Keratinocyte (primary cell): ENCODE measurements at places on chromosomes 2 and 18. TPM values are rescaled to one million over a fixed set of nuclear protein-coding genes. Genes with fewer than 3 reads are reported as not detected.

- no peak for DNase-seq
Measured at GRCh38 chr2:187188783-187189631, 259.0 kb downstream of the CALCRL start.

GRCh38 chr2:178088774-178089270 lies 16.2 kb upstream of the PDE11A start:
- DNase-seq: no peak

DNA sequence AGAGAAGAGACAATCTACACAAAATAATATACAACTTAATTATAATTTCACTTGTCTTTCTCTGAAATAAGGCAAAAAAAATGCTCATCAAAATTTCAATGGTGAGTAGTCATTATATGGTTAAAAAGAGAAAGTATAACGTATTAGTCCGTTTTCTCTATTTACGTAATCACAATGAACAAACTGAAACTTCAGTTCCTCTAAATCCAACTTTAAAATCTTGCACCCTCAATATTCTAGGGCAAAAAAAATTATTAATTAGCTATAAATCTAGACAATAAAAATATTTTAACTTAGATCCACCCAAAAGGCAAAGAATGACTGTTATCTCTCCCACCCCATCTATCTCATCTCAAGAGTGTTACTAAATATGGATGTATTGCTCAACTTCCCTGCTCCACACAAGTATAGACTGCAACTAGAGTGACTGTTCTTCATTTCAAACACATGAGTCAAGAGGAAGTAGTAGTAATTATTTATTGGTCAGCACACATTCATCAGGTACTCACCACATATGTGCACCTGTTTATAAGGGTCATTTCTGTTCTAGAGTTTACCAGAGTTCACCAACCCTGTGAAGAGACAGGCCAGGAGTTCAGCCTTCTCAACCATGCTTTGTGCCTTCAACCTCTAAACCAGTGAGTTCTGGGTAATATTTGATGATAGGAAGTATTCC lies 36.4 kb downstream of the STK39 start:
- peak; percentile 82 for DNase-seq

DNA sequence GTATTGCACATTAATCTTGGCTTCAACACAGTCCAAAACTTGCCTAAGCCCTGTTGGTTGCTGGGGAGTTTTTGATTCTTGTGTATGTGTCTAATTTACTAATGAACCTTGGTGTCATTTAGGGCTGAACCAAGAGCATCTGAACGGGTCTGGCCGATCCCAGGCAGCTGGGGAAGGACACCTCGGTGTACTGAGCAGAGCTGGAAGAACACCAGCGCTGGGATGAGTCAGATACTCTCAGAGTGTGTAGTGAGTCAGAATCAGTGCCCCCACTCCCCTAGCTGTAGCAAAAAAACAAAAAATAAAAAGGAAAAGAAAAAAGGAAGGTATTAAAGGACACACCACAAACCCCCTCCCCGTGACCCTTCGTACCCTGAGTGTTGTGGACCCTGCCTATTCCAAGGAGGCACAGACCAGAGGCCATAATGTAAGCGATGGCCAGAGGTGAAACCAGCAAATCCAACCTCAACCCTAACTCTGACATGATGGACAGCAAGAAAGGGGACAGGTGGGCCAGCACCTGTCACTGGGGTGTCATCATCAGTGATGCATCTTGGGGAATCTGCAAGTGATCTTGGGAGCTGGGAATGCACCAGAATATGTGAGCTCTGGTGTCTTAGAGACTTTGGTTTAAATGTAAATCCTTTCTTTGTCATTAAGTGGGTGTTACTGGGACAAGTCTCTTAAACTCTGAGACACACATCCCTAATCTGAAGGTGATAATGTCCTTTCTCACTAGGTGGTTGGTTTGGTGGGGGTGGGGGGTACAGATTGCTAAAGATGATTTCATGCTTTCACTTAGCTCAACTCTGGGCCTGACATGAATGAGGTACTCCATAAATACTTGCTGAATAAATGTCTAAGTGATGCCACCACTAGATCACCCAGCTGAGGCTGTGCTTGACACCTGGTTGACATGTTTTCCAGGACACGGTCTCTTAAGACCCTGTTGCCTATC lies 34.2 kb upstream of the NCOA1 start:
- DNase-seq: no peak

ABCB11 gene
- 0.03 TPM in 2 of 3 replicates, not detected in the other for polyA plus RNA-seq

GRCh38 chr18:38933322-38933721 lies 1367.7 kb upstream of the CELF4 start:
- no peak for DNase-seq

ELOA2 gene
- not detected in 3 replicates for polyA plus RNA-seq

C1QL2 gene
- not detected in 3 replicates for polyA plus RNA-seq

- no peak for DNase-seq
Measured at GRCh38 chr2:234913208-234913626, 38.6 kb upstream of the SH3BP4 start.

LIMS3 gene
- 0.05 TPM in 1 of 3 replicates, not detected in the others for polyA plus RNA-seq

GRCh38 chr18:78777992-78778391 lies 201.6 kb upstream of the SALL3 start:
- no peak for DNase-seq

- no peak for DNase-seq
Measured at GRCh38 chr2:199100326-199101110, 357.2 kb downstream of the SATB2 start.

SFTPB gene
- polyA plus RNA-seq: not detected in 3 replicates

MARCHF4 gene
- 2.4 to 9.2 TPM (median 5.3 TPM) in 3 replicates for polyA plus RNA-seq

DNA sequence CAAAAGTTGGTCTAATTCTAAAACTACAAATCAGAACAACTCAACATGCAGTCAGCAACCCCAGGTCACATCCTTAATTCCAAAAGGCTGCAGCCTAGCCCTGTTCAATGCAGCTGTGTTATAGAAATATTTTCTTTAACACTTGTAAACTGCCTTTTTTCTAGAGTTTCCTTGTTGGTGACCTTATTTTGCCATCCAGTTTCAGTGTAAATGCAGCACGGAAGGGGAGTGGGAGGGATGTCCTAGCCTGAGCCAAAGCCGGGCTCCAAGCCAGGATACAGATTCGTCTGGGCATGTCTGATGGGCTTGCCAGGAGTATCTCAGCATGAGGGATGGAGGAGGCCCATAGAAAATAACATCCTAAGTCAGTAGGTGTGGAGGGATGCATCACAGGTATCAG lies 17.7 kb upstream of the SP3 start:
- no peak for DNase-seq

AQP12A gene
- polyA plus RNA-seq: not detected in 3 replicates

GRCh38 chr2:42495611-42496010 lies 1.8 kb upstream of the KCNG3 start:
- DNase-seq: no peak

GRCh38 chr2:196503398-196503797 lies 136.1 kb upstream of the CCDC150 start:
- no peak for DNase-seq

DNA sequence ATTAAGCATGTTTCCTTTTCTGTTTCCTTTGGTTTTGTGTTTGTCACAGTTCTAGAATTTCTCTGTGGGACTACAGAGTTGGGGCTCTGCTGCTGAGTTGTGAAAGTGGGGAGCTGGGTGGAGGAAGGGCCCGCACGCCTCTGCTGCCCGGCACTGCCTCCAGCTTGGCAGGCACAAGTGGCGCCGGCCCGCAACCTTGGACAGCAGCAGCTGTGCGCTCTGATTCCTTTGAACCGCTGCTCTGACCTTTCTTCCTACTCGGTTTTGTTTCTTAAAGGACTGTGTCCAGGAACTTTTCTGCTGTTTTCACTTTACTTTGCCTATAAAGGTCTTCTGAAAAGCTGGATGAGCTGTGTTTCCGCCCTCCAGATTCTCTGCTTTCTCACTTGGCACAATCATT lies 137.6 kb upstream of the ALPP start:
- no peak for DNase-seq

- DNase-seq: peak; percentile 54
Measured at GRCh38 chr2:25651066-25651465, 22.3 kb downstream of the DTNB start.

LRRC30 gene
- not detected in 3 replicates for polyA plus RNA-seq

GRCh38 chr2:48180557-48180956 lies 274.3 kb upstream of the FBXO11 start:
- no peak for DNase-seq

KATNAL2 gene
- polyA plus RNA-seq: 0.66 to 1.4 TPM (median 1.1 TPM) in 3 replicates

GRCh38 chr18:47730795-47731194 lies 199.7 kb downstream of the SMAD2 start:
- no peak for DNase-seq

GRCh38 chr2:33204945-33205344 lies 258.2 kb downstream of the LTBP1 start:
- DNase-seq: no peak

FARSB gene
- polyA plus RNA-seq: 40.0 to 68.8 TPM (median 53.3 TPM) in 3 replicates

- DNase-seq: no peak
Measured at GRCh38 chr2:27051902-27052645, 606 bp downstream of the AGBL5 start.

DNA sequence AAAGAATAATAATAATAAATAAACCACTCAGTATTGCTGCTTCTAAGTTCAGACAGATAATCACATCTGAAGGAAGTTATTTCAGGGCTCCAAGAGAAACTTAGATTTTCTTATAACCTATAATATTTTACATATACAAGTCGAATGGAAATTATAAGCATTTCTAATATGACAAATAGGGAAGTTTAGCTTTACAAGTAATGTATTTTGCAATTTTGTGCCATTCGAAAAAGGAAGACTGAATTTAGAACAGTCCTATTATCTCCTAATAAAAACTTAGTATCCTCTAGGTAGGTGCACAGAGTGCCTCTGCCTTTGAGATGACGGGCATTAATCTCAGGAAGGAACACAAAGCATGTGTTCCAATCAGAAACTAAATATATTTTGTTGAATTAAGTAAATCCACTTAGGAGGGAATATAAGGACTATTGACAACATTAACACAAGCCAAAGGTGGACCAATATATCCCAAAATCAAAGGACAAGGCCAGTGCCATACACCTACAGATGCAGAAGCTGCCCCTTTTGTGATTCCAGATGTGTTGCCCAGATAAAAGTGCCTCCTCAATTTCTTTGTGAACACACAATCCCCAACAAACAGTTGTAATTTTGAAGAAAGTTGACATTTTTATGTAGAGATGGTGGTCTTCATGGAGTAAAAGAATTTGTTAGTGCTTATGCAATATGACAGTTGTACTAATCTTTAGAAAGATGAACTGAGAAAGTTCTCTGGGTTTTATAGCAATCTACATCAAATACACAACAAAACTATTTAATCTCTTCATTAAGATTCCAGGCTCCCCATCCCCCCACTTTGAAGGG lies 36.6 kb downstream of the PTCD3 start:
- DNase-seq: no peak

KRTCAP3 gene
- polyA plus RNA-seq: 8.6 to 22.9 TPM (median 14.7 TPM) in 3 replicates

RAB17 gene
- 1.4 to 3.7 TPM (median 2.4 TPM) in 3 replicates for polyA plus RNA-seq

KLHL30 gene
- polyA plus RNA-seq: not detected in 3 replicates

DNA sequence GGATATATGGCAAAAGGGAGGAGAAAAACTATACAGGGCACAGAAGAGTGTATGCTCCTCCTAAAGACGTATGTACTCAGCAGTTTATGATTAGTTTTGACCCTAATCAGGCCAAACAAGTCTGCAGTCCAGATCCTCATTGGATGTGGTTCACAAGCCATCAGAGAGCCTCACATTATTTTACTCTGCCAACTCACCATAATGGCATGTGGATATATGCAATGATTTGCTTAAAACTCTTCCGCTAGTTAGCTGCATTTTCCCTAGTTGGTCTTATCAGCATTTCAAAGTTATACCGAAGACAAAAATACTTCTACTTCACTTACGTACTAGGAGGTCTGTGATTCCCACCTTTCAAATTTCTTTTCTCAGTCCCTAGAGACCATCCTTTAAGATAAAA lies 198.4 kb downstream of the CMPK2 start:
- no peak for DNase-seq

- DNase-seq: no peak
Measured at GRCh38 chr2:239884875-239885274, 140.3 kb downstream of the NDUFA10 start.

EFHD1 gene
- not detected in 3 replicates for polyA plus RNA-seq

- no peak for DNase-seq
Measured at GRCh38 chr2:46601328-46601963, 122.1 kb downstream of the TMEM247 start.

DNA sequence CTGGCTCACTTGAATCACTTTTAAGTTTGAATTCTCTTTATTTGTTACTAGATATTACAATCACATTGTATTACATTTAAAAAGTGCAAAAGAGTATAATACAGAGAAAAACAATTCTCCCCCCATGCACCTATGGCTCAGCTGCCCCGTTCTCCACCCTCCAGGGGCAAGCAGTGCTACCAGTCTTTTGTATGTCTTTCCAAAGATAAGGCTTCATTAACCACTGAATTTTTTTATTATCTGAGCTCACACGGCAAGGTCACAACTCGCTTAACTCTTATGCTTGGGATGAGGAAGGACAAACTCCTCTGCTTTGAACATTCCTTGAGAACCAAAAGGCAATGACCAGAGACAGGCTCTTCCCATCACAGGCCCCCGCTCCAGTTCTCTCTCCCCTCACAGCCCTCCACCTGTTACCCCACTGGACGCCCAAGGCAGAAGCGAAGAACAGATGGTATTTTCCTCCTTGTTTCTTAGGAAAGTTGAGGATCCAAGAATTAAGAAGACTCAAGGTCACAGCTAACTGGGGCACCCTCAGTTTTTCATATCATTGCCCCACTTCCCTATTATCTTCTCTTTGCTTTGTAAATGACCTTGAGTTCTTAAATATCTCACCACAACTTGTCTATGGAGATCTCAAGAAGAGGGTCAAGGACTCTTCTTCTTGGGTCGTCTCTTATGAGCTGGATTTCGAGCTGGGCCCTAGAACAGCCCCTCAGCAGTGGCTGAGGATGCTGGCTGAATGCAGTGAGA lies 30.1 kb downstream of the SH2D6 start:
- no peak for DNase-seq

DNA sequence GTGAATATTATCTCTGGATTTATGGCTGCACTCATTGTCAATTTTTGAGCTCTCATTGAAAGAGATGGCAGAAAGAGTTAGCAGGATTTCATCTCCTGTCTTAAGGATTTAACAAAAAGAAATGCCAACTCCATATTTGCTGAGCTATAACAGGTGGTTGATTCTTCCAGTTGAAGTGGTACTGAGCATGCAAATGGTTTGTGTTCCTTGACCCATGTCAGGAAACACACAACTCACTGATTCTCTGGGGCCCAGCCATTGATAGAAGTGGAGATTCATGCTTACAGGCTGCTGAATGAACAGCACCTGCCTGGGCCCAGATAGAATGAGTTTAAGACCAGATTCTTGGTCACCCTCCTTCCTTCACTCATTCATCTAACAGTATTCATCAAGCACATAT lies 128.8 kb downstream of the CERS6 start:
- DNase-seq: no peak

HOXD9 gene
- polyA plus RNA-seq: not detected in 3 replicates
